ENCODE measurements at places on chromosomes 16 and 17.
A peak's percentile ranks its signal among the peaks of the same experiment; 100 is the strongest.

DNA sequence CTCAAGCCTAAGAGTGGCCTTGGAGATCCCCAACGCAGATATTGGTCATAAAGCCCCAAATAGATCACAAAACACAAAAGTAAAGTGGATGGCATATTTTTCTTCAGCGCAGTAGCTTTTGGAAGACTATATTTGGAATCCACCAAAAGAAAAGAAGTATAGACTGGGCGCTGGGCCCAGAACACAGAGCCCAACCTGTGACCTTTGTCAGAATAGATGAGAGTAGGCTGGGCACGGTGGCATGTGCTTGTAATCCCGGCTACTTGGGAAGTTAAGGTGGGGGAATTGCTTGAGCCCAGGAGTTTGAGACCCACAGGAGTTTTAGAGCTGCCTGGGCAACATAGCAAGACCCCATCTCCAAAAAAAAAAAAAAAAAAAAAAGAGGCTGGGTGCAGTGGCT, 14.6 kb downstream of the SCIMP start:
- DNase-seq = no peak

DNA sequence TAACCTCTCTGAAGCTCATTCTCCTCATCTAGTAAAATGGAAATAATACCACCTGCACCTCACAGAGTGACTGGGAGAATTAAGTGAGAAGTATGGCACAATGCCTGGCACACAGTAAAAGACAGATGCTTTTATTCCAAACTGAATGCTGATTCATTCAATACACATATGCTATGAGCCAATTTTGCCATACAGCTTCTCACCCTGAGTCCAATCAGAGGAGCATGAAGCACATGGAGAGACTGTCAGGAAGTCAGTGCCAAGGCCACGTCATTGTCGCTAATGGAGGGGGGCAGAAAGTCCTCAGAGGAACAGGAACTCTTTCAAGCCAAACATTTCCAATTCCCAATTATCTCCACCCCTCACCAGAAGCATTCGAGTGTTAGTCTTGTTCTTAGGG, 11.6 kb downstream of the MKS1 start:
- no peak for DNase-seq

GRCh38 chr17:57871863-57872262, 22.0 kb upstream of the MRPS23 start:
- DNase-seq = no peak

- DNase-seq = no peak
Measured at GRCh38 chr16:72191551-72191950, 19.6 kb upstream of the PMFBP1 start.

GRCh38 chr16:70796301-70796700, 4.7 kb downstream of the VAC14 start:
- no peak for DNase-seq

DNA sequence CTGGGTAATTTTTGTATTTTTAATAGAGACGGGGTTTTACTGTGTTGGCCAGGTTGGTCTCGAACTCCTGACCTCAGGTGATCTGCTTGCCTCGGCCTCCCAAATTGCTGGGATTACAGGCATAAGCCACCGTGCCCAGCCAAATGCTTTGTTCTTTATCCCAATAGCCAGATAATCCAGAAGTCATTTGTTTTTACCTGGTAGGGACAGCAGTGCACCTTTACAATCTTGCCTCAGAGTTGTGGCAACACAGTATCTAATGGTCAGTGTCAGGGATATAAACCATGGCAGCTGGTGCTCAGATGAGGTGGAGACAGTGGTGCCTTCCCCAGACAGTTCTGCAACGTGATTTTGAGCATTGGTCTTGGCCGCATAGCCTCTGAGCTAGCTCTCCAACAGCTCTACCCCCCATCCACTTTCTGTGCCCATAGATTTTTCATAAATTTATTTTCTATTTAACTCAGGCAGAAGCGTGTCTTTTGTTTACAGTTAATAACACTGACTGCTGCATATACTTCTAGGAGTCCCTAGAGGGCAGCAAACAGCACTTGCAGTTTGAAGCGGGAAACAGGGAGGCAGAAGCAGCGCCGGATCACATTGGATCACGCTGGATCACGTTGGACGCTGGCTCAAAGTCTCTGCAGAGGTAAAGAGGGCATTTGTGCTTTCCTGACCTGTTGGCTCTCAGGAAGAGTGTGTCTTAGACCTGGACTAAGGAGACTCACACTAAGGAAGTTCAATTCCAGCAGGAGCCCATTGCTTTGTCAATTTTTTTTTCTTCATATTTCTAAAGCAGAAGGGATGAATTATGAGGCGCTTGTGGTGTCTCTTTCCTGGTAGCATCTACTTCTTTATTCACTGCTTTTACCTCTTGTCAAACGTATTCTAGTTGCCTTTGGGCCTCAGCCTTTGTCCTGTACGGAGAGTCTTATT, 5.1 kb upstream of the GGT6 start:
- peak; percentile 62 for DNase-seq

DNA sequence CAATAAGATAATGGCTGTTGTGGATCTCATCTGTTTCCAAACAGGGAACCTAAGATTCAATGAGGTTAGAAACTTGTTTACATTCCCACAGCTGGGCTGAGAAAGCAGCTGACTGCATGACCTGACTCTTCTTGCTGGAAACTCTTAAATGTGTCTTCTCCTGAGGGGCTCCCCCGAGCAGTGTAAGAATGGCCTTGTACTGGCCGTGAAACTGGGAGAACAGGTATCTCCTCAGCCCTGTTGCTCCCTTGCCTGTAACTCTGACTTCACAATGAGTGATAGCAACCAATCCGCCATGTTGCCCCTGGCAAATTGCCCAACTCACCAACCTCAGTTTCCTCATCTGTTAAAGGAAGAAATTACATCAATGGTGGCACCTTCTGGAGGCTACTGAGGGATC, 59.1 kb upstream of the CCL2 start:
- no peak for DNase-seq

DNA sequence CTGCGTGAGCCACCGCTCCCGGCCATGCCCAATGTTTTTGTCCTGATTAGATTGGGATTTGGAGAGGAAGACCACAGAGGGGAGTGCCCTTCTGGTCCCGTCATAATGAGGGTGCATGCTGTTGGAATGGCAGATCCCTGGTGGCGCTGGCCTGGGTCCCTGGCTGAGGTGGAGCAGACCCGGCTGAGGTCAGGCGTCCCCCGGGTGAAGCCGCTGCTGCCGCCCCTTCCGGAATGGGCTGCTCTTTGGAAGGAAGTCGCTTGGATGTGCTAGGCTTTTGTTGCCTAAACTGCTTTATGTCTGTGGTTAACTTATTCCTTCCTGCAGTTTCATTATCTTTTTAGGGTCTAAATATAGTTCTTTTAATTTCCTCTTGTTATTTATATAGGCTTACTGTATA, 120.3 kb upstream of the CHMP6 start:
- DNase-seq = no peak

DNA sequence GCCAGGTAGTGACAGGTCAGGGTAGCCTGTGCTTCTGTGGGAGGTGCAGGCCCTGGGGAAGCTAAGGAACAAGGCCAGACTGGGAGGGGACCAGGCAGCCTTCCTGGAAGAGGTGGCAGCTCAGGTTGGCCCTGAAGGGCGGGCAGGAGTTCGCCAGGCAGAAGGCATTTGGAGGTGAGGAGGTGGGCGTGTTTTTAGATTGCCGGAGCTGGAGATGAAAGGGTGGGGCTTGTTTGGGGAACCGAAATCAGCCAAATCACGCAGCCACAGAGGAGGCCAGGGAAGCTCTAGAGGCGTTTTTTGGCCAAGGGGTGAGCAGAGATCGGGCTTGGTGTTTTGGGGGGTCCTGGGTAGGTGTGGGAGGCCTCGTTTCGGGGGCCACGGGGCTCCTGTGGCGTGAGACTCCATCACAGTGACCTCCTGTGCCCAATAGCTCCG, 7.6 kb downstream of the ADCY7 start:
- peak; percentile 62 for DNase-seq

DNA sequence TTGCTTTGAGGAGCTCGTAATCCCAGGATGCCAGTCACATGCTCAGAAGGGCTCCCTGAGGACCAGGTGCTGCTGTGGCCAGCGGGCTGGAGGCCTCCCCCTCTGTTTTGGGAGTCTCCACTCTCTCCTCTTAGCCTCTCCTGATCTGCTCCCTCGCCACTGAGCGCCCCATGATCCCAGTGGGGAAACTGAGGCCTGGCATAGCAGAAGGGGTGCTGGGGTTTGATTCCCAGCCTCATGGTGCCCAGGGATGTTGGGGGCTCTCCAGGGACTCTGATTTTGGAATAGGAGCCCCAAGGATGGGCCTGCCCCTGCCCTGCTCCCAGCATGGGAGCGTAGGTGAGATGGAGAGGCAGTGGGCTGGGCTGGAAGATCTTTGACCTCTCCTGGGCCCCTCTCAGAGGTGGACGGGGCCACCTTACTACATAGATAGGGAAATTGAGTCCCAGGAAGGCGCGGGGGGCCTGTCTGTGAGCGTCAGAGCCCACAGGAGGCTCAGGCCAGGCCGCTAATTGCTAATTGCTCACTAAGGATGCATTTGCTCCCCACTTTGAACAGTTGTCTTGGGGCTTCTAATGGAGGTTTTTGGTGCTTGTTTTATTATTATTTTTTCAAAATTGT, 525 bp upstream of the ADCY7 start:
- DNase-seq = no peak

- DNase-seq = no peak
Measured at GRCh38 chr17:72640415-72641165, 451.9 kb downstream of the SLC39A11 start.

DNA sequence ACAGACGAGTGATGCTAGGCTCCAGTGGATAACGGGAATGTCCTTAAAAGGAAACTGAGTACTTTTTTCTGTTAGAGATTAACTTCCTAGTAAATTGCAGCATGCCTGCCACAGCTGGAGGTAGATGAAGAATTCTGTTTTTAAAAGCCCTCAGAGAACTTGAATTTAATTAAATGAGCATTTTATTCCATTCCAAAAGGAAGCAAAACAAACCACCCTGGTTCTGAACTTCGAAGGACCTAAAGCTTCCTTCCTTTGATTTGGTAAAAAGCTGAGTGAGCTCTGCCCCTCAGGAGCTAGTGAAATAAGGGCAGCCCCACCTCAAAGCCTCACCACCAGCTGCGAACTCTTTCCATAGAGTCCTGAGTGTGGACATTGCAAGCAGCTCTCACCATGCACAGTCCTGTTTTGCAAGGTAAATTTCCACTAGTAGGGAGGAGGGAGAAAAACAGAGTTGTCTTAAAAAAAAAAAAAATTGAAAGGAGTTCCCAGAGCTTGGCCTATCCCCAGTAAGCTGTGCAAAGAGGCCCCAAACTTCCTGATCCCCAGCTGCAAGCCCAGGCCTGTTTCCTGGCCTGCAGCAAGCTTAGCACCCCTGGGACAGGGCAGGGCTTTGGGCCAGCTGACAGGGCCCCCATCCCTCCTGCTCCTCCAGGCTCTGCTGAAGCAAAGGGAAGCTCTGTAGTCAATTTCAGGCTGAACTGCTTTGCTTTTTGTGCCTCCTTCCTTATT, 11.2 kb downstream of the CHD9NB start:
- no peak for DNase-seq

- DNase-seq = no peak
Measured at GRCh38 chr17:77793146-77793970, 165.1 kb upstream of the TNRC6C start.

- no peak for DNase-seq
Measured at GRCh38 chr17:78892520-78892919, 10.5 kb downstream of the CEP295NL start.

DNA sequence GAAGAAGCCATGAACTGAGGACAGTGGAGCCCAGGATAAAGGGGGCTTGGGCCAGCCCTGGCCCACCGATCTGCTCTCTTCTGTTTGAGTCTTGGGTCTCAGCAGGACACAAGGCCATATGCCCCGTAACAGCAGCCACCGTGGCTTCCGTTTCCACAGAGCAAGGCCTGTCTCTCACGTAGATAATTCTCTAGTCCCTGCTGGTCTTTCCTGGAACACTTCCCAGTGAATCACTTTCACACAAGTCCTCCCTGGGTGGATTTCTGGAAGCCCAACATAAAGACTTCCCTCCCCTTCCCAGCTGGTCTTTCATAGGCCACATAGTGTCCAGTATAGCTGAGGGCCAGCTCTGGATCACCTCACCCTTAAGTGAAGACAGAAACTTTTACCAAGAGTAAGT, 19.9 kb upstream of the C16orf78 start:
- DNase-seq = no peak

DNA sequence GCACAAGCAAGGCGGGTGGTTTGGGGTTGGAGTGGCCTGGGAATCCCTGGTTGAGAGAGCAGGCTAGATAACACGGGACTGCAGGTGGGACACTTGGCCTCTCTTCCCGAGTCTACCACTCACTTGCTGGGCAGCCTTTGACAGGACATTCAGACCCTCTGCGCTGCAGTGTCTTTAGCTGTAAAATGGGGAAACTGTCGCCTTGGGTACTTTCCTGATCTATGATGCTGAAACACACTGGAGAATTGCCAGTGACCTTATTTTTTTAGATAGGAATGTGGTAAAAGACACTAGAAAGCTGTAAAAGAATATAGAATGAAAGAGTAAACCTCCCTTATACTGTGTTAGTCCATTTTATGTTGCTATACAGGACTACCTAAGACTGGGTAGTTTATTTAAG, 30.5 kb downstream of the KSR1 start:
- DNase-seq = no peak

DNA sequence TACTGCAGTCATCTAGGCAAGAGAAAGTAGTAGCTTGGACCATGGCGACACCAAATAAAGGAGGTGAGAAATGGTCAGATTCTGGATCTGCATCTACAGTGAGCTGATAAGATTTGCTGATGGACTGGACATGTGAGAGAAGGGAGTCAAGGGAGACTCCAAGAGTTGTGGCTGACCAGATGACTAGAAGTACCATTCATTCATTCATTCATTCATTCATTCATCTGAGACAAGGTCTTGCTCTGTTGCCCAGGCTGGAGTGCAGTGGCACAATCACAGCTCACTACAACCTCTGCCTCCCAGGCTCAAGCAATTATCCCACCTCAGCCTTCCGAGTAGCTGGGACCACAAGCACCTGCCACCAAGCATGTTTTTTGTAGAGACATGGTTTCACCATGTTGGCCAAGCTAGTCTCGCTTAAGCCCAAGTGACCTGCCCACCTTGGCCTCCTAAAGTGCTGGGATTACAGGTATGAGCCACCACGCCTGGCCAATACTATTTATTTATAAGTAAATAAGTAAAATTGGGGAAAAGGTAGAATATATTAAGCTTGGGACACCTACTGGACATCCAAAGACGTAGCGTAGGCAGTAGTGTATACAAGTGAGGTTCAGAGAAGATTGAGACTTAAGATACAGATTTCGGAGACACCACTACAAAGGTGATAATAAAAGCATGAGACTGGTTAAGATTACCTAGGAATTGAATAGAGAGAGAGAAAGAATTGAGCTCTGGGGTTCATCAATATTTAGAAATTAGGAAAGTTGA, 15.7 kb upstream of the RNF43 start:
- DNase-seq = no peak

DNA sequence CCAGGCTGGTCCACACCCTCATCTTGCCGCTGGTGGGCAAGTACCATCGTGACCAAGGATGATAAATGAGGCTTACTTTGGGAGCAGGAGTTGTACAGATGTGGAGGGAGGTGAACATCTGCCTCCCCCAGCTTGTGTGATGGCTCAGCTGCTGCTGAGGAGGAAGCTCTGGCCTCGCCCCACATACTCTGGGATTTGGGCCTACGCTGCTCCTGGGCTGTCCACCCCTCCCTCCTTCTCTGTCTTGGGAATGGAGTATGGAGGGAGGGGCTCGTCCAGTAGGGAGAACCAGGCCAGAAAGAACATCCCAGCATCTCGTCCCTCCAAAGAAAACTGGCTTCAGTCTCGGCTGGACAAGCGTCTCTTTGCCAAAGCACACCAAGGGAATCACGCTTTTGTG, 134.8 kb upstream of the CDC42EP4 start:
- DNase-seq = no peak

- no peak for DNase-seq
Measured at GRCh38 chr16:78353640-78354275, 254.3 kb downstream of the WWOX start.

GRCh38 chr17:59387351-59388068, 56.1 kb downstream of the YPEL2 start:
- no peak for DNase-seq
